ENCODE measurements at places on chromosomes 2 and 18.

DNA sequence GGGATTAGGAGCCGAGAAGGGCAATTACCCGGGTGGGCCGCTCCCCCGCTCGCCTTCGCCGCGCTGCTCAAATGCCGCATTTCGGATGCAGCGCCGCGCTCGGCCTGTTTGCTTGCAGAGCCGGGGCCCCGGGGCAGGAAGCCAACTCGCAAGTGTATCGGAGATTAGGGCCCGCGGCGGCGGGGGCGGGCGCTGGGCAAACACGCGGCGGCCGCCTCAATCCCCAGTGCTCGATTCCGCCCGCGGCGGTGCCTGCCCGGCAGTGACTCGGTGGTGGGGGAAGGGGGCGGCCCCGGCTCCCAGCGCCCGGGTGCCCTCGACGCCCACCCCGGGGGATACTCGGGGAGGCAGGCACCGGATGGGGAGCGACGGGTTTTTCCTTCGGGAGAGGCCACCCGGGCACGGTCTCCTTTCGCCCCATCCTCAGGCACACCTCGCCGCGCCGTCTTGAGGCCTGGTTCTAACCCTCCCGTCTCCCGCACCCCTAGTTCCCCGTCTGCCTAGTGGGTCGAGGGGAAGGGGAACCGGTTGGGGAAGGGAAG, 26.6 kb upstream of the NOTO start:
- peaks cover 33% of the 10 kb centered on the region for H3K27me3 ChIP-seq
- no peak overlapping the region for H3K27ac ChIP-seq
- no peaks in the 10 kb centered on the region for H3K36me3 ChIP-seq
- peak overlapping the region; percentile 95 for H3K4me3 ChIP-seq

- peaks cover 89% of the 10 kb centered on the region for H3K27me3 ChIP-seq
- peaks cover 27% of the 10 kb centered on the region for H3K4me1 ChIP-seq
- no peak overlapping the region for H3K4me3 ChIP-seq
- H3K36me3 ChIP-seq: peaks cover 6% of the 10 kb centered on the region
- peak overlapping the region; percentile 37 for H3K27ac ChIP-seq
- DNase-seq: no peak
Observed at GRCh38 chr2:222299906-222300725, 1.3 kb upstream of the PAX3 start.

- H3K4me1 ChIP-seq: peaks cover 24% of the 10 kb centered on the region
- H3K27ac ChIP-seq: peak overlapping the region; percentile 91
- H3K36me3 ChIP-seq: peaks cover 2% of the 10 kb centered on the region
- no peak for DNase-seq
- peak overlapping the region; percentile 41 for H3K4me3 ChIP-seq
- no peaks in the 10 kb centered on the region for H3K27me3 ChIP-seq
Observed at GRCh38 chr2:64212801-64213321, 68.6 kb upstream of the PELI1 start.

- peaks cover 5% of the 10 kb centered on the region for H3K36me3 ChIP-seq
- no peak for DNase-seq
- H3K4me1 ChIP-seq: peaks cover 12% of the 10 kb centered on the region
- H3K27me3 ChIP-seq: no peaks in the 10 kb centered on the region
Observed at GRCh38 chr2:54207666-54208195, 48.3 kb downstream of the TSPYL6 start.

DNA sequence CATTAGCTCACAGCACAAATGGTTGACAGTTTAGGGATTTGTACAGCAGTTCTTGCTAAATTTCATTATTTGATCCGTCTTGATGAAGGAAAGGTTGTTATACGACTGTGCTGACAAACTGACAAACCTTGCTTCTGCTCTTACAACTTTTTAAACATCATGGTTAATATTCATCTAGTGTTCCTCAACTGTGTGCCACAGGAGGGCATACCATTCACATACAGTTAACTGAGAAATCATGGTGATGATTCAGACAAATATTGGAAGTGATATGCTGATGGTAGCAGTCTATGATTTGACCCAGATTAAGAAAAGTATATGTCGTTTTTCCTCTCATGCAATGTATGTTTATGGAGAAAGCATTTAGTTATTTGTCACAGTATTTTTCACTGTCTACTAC, 129.8 kb upstream of the FSIP2 start:
- H3K36me3 ChIP-seq: no peaks in the 10 kb centered on the region
- no peak overlapping the region for H3K27ac ChIP-seq
- no peak overlapping the region for H3K4me3 ChIP-seq
- no peaks in the 10 kb centered on the region for H3K27me3 ChIP-seq
- DNase-seq: no peak

Measured in T-helper 17 cell (primary cell).